Activated naive CD8-positive, alpha-beta T cell treated with anti-CD3 and anti-CD28 coated beads for 36 hours (primary cell): ENCODE measurements at places on chromosomes 5 and 9. TPM values are rescaled to one million over a fixed set of nuclear protein-coding genes. Genes with fewer than 3 reads are reported as not detected.
A peak's percentile ranks its signal among the peaks of the same experiment; 100 is the strongest.

- H3K4me1 ChIP-seq, result peaks cover 4% of the 10 kb centered on the region
- no peak for DNase-seq
- H3K4me3 ChIP-seq, result no peak overlapping the region
- peaks cover 3% of the 10 kb centered on the region for H3K27me3 ChIP-seq
- no peaks in the 10 kb centered on the region for H3K36me3 ChIP-seq
Measured at GRCh38 chr9:97564291-97565175, 63.1 kb downstream of the TMOD1 start.

GRCh38 chr5:143279698-143280097, 123.8 kb downstream of the NR3C1 start:
- no peak overlapping the region for H3K4me3 ChIP-seq
- no peaks in the 10 kb centered on the region for H3K27me3 ChIP-seq
- H3K36me3 ChIP-seq, result peaks cover 28% of the 10 kb centered on the region
- H3K27ac ChIP-seq, result no peak overlapping the region

The ZNF354C gene
- 6.6 TPM for total RNA-seq

DNA sequence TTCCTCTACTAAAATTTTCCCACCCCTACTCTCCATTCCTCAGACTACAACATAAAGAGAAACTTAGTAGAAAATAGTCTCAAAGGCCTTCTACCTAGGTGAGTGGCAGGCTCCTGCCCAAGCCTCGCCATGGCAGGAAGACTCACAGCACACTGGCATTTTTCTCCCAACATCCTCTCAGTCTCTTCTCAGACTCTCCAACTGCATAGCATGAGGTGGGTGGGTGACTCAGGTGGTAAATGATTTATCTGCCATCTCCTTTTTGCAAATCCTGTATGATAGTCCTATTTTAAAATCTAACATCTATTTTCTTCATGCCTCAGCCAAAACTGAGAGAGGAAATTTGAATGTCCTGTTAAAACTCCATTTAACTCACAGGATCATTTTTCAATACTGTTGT, 33.5 kb upstream of the GRIA1 start:
- H3K36me3 ChIP-seq, result no peaks in the 10 kb centered on the region
- H3K27ac ChIP-seq, result no peak overlapping the region
- no peak overlapping the region for H3K4me3 ChIP-seq
- H3K27me3 ChIP-seq, result no peaks in the 10 kb centered on the region

The PRSS3 gene
- total RNA-seq, result not detected

- no peak for DNase-seq
- H3K27ac ChIP-seq, result no peak overlapping the region
- peaks cover 12% of the 10 kb centered on the region for H3K36me3 ChIP-seq
- no peak overlapping the region for H3K4me3 ChIP-seq
- no peaks in the 10 kb centered on the region for H3K4me1 ChIP-seq
- no peaks in the 10 kb centered on the region for H3K27me3 ChIP-seq
Measured at GRCh38 chr5:176373100-176373818, 8.0 kb downstream of the ARL10 start.

The DMGDH gene
- total RNA-seq, result not detected

GRCh38 chr5:172199446-172199845, 5.5 kb downstream of the EFCAB9 start:
- no peak for DNase-seq
- H3K27ac ChIP-seq, result no peak overlapping the region
- no peak overlapping the region for H3K4me3 ChIP-seq
- no peaks in the 10 kb centered on the region for H3K27me3 ChIP-seq

DNA sequence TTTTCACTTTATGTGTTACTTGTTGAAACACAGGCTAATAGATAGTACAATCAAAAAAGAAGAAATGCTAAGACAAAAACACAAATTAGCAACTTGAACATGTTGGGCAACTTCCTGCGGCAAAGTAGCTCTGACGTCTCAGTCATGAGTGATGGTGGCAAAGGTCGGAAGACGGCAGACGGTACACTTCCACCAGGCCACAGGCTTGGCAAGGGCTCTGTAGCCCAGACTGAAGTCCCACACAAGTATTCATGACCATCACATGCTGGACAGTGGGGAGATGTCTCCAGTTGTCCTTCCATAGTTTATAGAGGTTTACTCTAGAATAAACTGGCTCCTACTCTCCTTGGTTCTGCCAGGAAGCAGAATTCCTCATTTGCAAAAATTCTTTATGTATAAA, 831.3 kb downstream of the MTRR start:
- H3K36me3 ChIP-seq, result no peaks in the 10 kb centered on the region
- no peak overlapping the region for H3K4me3 ChIP-seq
- DNase-seq, result no peak
- H3K4me1 ChIP-seq, result no peaks in the 10 kb centered on the region
- H3K27me3 ChIP-seq, result no peaks in the 10 kb centered on the region

The SPINK7 gene
- total RNA-seq, result not detected

- H3K27me3 ChIP-seq, result no peaks in the 10 kb centered on the region
- DNase-seq, result peak; percentile 16
- H3K36me3 ChIP-seq, result peaks cover 49% of the 10 kb centered on the region
- peaks cover 49% of the 10 kb centered on the region for H3K4me1 ChIP-seq
- H3K27ac ChIP-seq, result peak overlapping the region; percentile 93
Measured at GRCh38 chr5:10250806-10251276, 761 bp downstream of the CCT5 start.

DNA sequence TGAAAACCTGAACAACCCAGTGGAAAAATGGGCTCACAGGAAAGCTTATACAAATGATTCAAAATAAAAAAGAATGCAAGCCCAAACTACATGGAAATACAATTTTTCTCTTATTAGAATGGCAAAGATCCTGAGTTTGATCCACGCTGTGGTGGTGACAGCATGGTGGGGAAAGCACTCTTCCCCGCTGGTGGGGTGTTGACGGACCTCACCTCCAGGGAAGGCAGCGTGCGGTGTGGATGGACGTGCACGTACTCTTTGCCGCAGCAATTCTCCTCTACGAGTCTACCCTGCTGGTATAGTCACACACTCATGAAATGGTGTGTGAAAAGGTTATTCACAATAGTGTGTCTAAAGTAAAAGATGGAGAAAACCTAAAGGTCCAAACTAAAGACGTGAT, 5.9 kb upstream of the ZFP62 start:
- H3K27ac ChIP-seq, result no peak overlapping the region
- DNase-seq, result no peak
- H3K4me1 ChIP-seq, result peaks cover 8% of the 10 kb centered on the region
- no peaks in the 10 kb centered on the region for H3K27me3 ChIP-seq

The CKS2 gene
- total RNA-seq, result 343 TPM

DNA sequence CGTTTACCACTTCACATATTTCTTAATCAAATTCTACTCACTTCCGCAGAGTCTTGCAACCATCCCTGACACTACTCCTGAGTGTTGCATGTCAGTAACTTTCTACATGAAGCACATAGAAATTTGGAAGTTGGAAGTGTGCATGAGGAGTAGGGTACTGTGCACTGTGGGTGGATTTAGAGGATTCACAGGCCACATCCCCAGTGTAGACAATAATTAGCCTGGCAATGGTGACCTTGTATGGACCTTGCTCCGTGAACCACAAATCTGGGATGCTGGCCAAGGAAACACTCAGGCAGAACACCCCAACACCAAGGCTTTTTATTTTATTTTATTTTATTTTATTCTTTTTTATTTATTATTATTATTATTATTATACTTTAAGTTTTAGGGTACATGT, 25.5 kb downstream of the CTSL start:
- no peak for DNase-seq
- no peaks in the 10 kb centered on the region for H3K36me3 ChIP-seq
- no peaks in the 10 kb centered on the region for H3K4me1 ChIP-seq
- no peak overlapping the region for H3K27ac ChIP-seq
- no peak overlapping the region for H3K4me3 ChIP-seq

DNA sequence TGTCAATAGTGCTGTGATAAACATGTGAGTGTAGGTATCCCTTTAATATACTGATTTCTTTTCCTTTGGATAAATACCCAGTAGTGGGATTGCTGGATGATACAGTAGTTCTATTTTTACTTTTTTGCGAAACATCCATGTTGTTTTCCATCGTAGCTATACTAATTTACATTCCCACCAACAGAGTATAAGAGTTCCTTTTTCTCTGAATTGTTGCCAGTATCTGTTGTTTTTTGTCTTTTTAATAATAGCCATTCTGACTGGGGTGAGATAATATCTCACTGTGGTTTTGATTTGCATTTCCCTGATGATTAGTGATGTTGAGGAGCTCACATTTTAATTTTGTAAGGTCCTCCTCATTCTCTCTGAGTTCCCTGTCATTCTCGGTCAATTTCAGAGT, 71.1 kb upstream of the NFIL3 start:
- H3K27me3 ChIP-seq, result peaks cover 20% of the 10 kb centered on the region
- H3K36me3 ChIP-seq, result no peaks in the 10 kb centered on the region
- no peaks in the 10 kb centered on the region for H3K4me1 ChIP-seq
- no peak overlapping the region for H3K27ac ChIP-seq
- no peak for DNase-seq
- H3K4me3 ChIP-seq, result no peak overlapping the region

- peaks cover 40% of the 10 kb centered on the region for H3K4me1 ChIP-seq
- no peak overlapping the region for H3K4me3 ChIP-seq
- no peaks in the 10 kb centered on the region for H3K36me3 ChIP-seq
- DNase-seq, result peak; percentile 41
- peak overlapping the region; percentile 38 for H3K27ac ChIP-seq
Measured at GRCh38 chr5:132000677-132001453, 10.6 kb downstream of the ACSL6 start.
